ENCODE measurements at places on chromosomes 2 and 18.

- no peak for DNase-seq
These were observed 10.7 kb downstream of the TNS1 start for GRCh38 chr2:217992061-217992460.

DNA sequence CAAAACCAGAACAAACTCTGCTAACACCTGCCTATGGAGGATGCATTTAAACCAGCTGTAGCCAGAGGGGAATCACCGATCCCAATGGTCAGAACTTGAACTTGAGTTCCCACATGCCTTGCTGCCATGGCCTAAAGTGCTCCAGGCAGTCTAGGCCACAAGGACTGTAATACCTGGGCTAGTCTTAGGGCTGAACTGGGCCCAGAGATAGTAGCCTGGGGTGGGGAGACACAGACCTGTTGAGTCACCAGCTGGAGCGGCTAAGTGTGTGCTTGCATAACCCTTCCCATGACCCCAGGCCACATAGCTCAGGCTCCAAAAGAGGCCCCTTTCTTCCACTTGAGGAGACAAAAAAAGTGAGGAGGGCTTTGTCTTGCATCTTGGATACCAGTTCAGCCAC is 515.0 kb upstream of the DDX18 start:
- DNase-seq, result no peak

DNA sequence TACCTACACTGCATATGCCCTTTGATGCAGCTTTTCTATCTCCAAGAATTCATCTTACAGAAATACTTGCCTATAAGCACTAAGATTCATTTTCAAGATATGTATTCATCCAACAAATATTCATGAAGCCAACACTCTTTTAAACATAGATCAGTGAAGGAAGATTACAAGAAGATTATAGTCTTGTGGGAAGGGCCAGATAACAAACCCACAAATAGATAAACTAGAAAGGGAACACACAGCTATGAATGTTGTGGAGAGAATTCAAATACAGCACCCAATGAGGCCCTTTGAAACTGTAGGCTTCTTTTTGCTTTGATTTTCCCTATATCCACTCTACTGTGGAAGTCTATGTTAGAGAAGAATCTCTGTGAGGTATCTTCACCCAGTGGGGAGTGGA is 186.7 kb upstream of the RBMS1 start:
- no peak for DNase-seq

DNA sequence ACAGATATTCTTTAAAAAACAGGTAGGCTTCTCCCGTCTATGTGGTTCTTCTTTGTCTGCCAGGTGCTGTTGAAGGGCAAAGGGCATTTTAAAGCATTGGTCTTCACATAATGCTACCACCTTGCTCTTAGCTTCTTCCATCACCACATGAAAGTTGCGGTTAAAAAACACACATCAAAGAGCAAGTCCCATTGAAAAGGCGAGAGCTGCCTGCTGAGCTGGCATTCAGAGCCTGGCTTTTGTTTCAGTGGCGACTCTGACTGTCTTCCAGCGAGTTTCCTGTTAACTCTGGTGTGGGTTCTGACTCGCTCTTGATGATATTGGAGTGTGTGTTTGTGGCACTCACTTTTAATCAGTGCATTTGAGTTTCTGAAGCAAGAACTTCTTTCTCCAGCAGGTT is 624.9 kb upstream of the FANCL start:
- peak; percentile 75 for DNase-seq

DNA sequence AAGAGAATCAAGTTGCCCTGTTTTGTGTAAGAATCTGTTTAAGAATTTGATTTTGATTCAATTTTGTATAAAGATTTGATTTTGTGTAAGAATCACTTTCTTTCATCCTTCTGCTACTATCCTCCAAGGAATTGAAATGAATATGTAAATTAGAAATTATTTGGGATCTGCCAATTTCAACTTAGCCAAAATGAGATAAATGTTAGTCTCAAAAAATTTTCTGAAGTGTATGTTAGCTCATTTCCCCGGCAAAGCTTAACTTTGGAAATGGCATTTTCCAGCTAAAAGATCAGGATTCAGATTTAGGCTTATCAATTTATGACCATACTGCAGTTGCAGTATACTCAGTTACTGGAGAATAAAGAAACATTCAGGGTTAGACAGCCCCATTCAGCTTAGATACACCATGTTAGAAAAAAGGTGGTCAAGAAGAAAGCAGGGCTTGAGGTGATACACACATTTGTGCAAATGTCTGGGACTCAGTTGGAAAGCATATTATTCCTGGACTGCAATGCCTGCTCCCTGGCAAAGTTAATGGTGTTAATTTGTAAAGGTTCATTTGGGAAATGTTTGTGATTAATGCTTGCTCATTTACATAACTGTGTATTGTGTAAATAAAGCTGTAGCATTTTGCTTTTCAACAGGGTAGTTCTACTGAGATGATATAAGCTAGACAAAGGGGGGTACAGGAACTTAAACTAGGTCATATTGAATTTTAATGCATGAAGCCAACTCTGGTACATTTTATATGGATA is 247.8 kb upstream of the SESTD1 start:
- DNase-seq, result no peak

- no peak for DNase-seq
These were observed 63.2 kb downstream of the PRKCE start for GRCh38 chr2:45714679-45715078.

DNA sequence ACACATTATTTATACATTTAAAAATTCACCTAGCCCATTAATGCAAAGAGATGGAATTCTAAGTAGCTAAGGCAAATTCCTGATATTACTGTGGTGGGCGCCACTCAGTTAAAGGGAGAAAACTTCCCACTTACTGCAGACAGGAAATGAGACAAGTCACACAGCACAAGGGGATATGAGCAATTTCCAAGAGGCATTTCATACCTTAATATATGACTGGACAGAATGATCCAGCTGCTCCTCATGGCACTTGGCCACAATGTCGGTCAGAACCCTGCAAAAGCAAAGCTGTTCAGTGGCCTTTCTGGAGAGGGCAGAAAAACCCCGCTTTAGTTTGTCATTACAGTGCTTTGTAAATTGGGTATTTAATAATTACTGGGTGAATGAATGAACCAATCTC is 121.4 kb upstream of the CCDC195 start:
- DNase-seq, result no peak

DNA sequence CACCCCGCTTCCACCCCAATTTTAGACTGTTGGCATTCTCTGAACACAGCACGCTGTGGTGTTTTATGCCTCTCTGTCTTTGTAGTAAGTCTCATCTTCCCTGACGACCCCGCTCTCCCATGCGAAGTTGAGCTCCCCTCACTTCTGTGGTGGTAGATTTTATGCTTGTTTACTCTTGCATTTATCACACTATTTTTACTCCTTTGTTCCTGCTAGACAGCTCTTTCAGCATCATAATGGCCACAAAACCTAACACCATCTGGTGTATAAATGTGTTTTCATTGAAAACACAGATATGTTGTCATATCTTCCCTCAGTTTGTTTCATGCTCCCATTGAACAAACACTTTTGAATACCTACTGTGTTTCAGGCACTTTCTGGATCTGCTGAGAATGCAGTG is 57.1 kb downstream of the PKP4 start:
- DNase-seq, result no peak

- DNase-seq, result no peak
These were observed 162.1 kb downstream of the SH3RF3 start for GRCh38 chr2:109290887-109291643.

- no peak for DNase-seq
These were observed 55.4 kb downstream of the EML4 start for GRCh38 chr2:42224422-42225067.

GRCh38 chr18:77073336-77074093 is 59.1 kb downstream of the MBP start:
- DNase-seq, result no peak

DNA sequence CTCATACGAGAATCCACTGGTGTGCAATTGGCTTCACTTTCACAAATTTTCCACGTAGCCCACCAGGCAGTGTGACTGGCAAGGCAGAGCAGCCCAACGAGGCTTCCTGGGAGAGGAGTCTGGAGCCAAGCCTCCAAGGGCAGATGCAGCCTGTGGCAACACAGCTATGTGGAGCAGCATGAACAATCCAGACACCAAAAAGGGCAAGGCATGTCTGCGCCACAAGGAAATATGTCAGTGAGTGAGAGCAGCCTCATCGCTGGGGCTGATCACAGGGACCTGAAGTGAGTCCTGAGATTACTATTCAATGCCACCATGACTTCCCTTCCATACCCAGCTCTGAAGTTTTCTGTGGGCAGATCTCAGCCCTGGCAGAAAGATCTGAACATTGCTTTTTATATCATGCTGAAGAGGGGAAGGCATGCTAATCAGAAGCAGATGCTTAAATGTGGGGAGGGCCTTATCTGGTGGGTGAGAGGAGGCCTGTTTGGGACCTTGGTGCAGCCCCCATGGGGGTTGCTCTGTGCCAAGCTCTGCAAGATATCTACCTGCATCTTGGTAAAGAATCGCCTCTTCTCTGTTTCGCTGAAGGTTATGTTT is 40.0 kb upstream of the PUM2 start:
- no peak for DNase-seq

GRCh38 chr2:22855081-22855480 is 529.9 kb upstream of the KLHL29 start:
- no peak for DNase-seq

GRCh38 chr2:69773206-69773605 is 31.3 kb downstream of the ANXA4 start:
- DNase-seq, result no peak

DNA sequence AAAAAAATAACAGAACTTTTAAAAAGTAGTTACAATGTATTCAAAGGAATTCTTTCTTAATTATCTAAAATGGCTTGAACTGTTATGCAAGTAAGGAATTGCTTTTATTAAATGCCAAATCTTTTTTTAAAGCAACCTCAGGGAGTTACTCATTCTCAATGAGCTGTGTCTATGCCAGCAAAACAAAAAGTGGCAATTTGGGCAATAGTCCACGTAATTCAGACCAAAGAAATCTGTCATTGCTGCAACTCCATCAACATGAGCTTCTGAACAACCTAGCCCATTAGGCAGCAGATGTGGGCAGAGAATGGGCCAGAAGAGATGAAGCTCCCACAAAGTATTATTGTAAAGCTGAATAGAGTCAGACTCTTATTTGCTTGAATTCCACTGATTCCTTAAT is 118.4 kb downstream of the ALK start:
- no peak for DNase-seq

DNA sequence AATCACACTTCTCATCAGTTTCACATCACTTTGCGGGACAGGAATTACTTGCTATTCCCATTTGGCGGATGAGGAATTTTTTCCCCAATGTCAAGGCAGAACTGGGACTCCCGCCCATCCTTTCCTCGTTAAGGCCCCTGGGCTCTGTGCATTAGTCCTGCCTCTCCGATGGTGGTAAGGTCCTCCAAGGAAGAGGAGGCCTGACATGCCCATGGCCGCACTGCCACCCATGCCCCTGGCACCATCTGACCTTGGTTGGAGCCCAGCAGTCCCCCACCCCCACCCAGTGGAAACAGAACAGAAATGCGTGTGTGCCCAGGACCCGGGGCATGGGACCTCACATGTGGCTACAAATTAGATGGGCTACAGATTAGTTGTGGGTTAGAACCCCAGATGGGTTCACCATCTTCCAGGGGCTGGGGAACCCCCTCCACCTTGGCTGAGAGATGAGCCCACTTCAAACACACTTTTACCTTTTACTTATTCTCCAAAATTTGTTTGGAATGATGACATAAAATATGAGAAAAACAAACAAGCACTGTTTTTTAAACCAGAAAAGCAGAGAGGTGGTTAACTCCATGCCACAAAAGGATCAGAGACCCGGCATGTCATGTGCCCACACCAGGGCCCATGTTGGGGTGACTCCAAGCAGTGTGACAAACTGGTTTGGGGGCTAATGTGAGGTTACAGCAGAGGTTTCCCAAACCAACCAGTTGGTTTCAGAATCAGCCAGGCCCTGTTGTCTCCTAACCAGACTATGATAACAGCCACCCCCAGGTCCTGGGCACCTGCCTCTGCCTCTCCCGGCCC is 11.0 kb upstream of the DUSP2 start:
- no peak for DNase-seq

DNA sequence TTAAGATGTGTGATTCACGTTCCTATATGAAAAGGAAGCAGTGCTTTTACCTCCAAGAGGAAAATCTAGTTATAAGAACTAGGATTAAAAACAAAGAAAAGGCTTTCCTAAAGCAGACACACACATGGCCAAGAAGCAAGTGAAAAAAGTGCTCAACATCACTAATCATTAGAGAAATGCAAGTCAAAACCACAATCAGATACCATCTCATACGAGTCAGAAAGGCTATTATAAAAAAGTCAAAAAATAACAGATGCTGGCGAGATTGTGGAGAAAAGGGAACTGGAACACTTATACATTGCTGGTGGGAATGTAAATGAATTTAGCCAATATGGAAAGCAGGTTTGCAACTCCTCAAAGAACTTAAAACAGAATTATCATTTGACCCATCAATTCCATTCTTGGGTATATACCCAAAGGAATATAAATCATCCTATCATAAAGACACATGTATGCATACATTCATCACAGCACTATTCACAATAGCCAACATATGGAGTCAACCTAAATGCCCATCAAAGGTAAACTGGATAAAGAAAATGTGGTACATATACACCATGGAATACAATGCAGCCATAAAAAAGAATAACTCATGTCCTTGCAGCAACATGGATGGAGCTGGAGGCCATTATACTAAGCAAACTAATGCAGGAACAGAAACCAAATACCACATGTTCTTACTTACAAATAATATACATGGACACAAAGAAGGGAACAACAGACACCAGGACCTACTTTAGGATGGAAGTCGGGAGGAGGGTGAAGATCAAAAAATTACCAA is 285.3 kb downstream of the RAD51AP2 start:
- DNase-seq, result no peak

GRCh38 chr2:221924576-221924975 is 352.5 kb upstream of the EPHA4 start:
- DNase-seq, result no peak

DNA sequence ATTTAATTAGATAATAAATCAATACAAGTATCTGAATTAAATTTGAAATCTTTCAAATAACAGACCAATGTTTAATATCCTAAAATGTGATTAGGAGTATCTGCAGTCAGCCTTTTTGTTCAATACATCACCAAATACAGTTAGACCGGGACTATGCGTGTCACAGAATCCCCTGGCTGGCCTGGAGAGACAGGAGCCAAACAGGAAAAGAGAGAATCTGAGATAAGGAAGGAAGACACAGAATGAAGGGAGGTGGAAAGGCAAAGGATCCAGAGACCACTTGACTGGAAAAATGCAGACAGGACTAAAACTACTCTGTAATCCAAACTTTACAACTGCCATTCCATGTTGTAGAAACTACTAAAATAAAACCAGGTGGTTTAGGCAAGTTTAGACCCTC is 66.3 kb downstream of the SIGLEC15 start:
- no peak for DNase-seq

- no peak for DNase-seq
These were observed 66.8 kb upstream of the RIOK3 start for GRCh38 chr18:23386317-23386716.
